ENCODE measurements at places on chromosomes 1 and 21.

DNA sequence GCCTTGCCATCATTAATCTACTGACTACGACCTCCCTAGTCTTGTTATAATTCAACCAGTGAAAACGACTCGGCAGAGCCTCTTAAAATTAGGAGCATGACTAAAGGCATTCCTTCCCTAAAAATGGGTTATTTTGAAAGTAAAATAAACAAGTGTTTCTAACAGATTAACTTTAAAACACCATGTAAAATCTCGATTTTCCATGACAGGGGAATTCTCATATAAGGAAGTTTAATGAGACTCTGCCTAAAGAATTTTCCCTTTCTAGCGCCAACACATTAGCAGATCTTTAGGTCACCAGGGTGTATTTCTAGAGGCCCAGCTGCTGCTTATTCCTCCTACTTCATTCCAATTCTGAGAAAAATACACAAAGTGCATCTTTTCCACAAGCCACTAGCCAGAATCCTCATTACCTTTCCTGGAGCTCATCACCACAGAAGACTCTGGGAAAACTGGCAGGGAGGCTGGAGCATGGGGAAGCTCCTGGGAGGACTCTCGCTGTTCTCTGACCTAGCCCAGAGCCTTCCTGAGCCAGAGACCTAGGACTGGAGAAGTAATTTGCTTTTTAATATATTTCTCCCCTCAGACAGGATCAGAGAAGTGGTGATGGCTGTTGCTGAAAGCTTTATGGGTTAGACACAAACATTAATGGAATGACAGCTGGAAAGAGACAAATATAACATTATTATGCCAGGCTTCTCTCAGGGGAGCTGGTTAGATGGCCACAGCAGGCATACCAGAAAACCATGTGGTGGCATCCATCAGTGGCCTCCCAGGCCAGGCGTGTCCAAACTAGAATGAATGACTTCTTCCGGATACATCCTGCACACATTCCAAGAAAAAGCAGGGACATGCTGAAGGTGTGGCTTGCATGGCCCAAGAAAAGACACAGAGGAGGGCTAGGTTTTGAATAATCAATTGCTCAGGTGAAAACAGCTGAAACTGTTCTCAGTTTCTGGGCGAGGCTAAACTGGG lies 63.6 kb upstream of the CTTNBP2NL start:
- peak; percentile 58 for DNase-seq
- H3K4me1 ChIP-seq = no peaks in the 10 kb centered on the region
- no peak overlapping the region for H3K4me3 ChIP-seq
- peak overlapping the region; percentile 77 for H3K27ac ChIP-seq

GRCh38 chr1:153774780-153775457 lies at the start of gene SLC27A3:
Gene SLC27A3, plus strand, starts transcription at chr1:153775407. Its CDS starts 91 bp downstream, at chr1:153775498.
- no peaks in the 10 kb centered on the region for H3K27me3 ChIP-seq
- no peaks in the 10 kb centered on the region for H3K36me3 ChIP-seq
- peak; percentile 73 for DNase-seq
- H3K4me1 ChIP-seq = peaks cover 21% of the 10 kb centered on the region

DNA sequence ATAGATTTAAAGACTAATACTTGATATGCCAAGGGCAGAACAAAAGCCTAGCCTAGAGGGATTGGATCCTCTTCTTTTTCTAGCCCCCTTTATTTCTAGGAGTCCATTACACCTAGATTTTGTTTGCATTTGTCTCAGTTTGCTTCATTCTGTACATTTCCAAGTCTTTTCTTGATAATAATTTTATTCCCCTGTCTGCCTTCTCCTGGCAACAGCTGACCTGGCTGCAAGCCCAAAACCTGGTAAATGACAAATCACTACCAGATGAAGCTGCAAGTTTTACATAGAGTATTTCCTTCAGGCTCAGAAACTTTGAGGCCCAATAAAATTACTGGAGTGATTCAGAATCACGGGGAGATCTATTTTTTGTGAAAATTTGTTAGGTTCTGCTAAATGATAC lies 36.5 kb upstream of the LHX8 start:
- no peaks in the 10 kb centered on the region for H3K36me3 ChIP-seq
- no peaks in the 10 kb centered on the region for H3K4me1 ChIP-seq
- DNase-seq = no peak
- H3K27me3 ChIP-seq = no peaks in the 10 kb centered on the region
- no peak overlapping the region for H3K4me3 ChIP-seq

DNA sequence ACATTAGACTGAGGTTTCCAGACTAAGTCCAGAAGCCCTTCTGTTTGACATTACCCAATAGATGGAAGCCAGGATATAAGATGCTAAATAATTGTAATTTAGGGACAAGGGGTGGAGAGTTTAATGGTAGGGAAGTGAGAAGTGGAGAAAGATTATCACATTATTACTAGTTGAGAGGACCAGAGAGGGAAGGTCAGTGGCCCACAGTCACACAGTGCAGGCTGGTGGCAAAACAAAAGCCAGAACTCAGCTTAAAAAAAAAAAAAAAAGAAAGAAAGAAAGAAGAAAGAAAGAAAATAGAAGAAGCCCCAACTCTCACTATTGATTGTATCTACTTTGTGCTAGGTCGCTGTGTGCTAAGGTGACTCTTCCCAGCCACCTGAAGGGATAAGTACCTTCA lies 41.6 kb upstream of the WNT4 start:
- no peak for DNase-seq
- H3K36me3 ChIP-seq = no peaks in the 10 kb centered on the region
- no peak overlapping the region for H3K4me3 ChIP-seq
- no peaks in the 10 kb centered on the region for H3K4me1 ChIP-seq
- no peak overlapping the region for H3K27ac ChIP-seq
- no peaks in the 10 kb centered on the region for H3K27me3 ChIP-seq

GRCh38 chr1:54791880-54792522 lies 9.1 kb downstream of the TTC22 start:
- no peaks in the 10 kb centered on the region for H3K27me3 ChIP-seq
- H3K27ac ChIP-seq = no peak overlapping the region
- H3K4me1 ChIP-seq = peaks cover 5% of the 10 kb centered on the region
- H3K4me3 ChIP-seq = no peak overlapping the region
- no peaks in the 10 kb centered on the region for H3K36me3 ChIP-seq

GRCh38 chr1:71948561-71948960 lies 333.8 kb downstream of the NEGR1 start:
- no peak overlapping the region for H3K27ac ChIP-seq
- H3K27me3 ChIP-seq = no peaks in the 10 kb centered on the region
- H3K36me3 ChIP-seq = no peaks in the 10 kb centered on the region
- DNase-seq = no peak
- H3K4me1 ChIP-seq = no peaks in the 10 kb centered on the region
- no peak overlapping the region for H3K4me3 ChIP-seq

- no peaks in the 10 kb centered on the region for H3K36me3 ChIP-seq
- no peak overlapping the region for H3K27ac ChIP-seq
- no peaks in the 10 kb centered on the region for H3K4me1 ChIP-seq
Measured at GRCh38 chr1:50665413-50665812, 242.2 kb upstream of the DMRTA2 start.

- H3K36me3 ChIP-seq = no peaks in the 10 kb centered on the region
- no peak for DNase-seq
- H3K4me3 ChIP-seq = no peak overlapping the region
- no peaks in the 10 kb centered on the region for H3K27me3 ChIP-seq
- no peaks in the 10 kb centered on the region for H3K4me1 ChIP-seq
- H3K27ac ChIP-seq = no peak overlapping the region
Measured at GRCh38 chr1:87464022-87464490, 135.4 kb downstream of the LMO4 start.

DNA sequence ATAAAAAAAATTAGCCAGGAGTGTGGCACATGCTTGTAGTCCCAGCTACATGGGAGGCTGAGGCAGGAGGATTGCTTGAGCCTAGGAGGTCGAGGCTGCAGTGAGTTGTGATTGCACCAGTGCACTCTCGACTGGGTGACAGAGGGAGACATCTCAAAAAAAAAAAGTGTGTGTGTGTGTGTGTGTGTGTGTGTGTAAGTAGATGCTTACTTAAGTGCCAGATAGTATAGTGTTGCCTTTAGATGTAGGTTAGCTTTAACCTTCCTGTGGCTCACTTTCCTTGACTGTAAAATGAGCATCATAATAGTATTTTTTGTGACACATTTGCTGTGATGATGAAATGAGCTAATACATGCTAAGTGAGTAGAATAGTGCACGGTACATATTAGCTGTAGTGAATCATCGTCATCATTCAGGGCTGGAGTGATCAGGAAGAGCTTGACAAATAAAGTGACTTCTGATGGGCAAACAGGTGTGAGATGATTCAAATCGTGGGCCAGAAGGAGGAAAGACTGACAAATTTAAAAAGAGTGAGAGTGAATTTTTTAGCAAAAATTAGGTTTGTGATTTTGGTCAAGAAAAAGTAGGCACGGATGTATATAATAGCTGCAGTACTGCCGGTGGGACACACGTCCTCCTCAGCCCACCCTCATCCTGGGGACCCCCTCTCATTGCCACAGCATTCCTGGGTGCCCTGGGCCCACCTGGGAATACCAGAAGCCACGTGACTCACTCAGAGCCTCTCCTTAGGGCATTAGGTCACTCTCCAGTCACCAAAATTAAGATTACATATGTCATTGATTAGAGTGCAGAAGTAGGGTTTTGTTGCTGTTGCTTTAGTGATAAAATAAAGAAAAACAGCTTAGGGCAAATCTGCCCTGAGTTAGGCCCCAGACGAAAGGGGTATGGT lies 33.9 kb downstream of the EIF2D start:
- no peak overlapping the region for H3K27ac ChIP-seq
- no peaks in the 10 kb centered on the region for H3K27me3 ChIP-seq
- no peaks in the 10 kb centered on the region for H3K4me1 ChIP-seq
- H3K4me3 ChIP-seq = no peak overlapping the region
- no peak for DNase-seq

- no peaks in the 10 kb centered on the region for H3K36me3 ChIP-seq
- no peak for DNase-seq
- no peak overlapping the region for H3K4me3 ChIP-seq
- H3K4me1 ChIP-seq = no peaks in the 10 kb centered on the region
- H3K27ac ChIP-seq = no peak overlapping the region
Measured at GRCh38 chr21:34802180-34802899, 133.5 kb downstream of the CLIC6 start.

GRCh38 chr1:163824490-163824889 lies 502.7 kb downstream of the NUF2 start:
- H3K27me3 ChIP-seq = no peaks in the 10 kb centered on the region
- DNase-seq = no peak
- H3K4me1 ChIP-seq = no peaks in the 10 kb centered on the region
- no peak overlapping the region for H3K4me3 ChIP-seq
- no peaks in the 10 kb centered on the region for H3K36me3 ChIP-seq
- no peak overlapping the region for H3K27ac ChIP-seq

GRCh38 chr1:56297904-56298303 lies 281.5 kb downstream of the PLPP3 start:
- no peaks in the 10 kb centered on the region for H3K4me1 ChIP-seq
- no peak overlapping the region for H3K27ac ChIP-seq
- H3K36me3 ChIP-seq = no peaks in the 10 kb centered on the region
- no peak for DNase-seq

DNA sequence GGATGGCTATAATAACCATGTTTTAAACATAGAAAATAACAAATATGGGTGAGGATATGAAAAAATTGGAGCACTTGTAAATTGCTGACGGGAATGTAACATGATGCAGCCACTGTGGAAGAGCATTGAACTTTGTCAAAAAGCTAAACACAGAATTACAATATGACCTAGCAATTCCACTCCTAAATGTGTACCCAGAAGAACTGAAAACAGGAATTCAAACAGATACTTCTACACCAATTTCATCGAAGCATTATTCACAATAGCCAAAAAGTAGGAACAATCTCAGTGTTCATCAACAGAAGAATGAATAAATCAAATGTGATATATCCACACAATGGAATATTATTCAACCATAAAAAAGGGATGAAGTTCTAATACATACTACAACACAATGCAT lies 32.7 kb upstream of the COA6 start:
- DNase-seq = no peak
- no peaks in the 10 kb centered on the region for H3K4me1 ChIP-seq
- no peak overlapping the region for H3K27ac ChIP-seq
- no peaks in the 10 kb centered on the region for H3K36me3 ChIP-seq
- no peaks in the 10 kb centered on the region for H3K27me3 ChIP-seq
- no peak overlapping the region for H3K4me3 ChIP-seq

DNA sequence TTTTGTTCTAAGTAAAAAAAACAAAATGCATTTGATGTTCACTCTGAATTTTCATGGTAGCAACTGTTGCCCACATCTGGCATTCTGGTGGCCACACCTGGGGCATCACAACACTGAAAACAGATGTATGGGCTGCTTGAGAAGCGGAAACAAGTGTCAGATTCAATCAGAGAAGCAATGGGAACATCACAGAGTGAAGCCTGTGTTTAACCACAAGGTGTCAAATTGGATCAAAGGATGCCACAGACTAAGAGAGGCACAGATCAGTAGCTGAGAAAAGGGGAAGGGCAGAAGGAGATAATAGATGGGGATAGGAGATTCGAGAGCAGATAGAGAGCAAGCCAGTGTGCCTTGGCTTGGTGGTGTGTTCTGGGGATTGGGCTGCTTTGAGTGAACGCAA lies 49.8 kb upstream of the MTF2 start:
- no peaks in the 10 kb centered on the region for H3K4me1 ChIP-seq
- H3K27me3 ChIP-seq = no peaks in the 10 kb centered on the region
- no peak for DNase-seq
- H3K27ac ChIP-seq = no peak overlapping the region
- H3K4me3 ChIP-seq = no peak overlapping the region

DNA sequence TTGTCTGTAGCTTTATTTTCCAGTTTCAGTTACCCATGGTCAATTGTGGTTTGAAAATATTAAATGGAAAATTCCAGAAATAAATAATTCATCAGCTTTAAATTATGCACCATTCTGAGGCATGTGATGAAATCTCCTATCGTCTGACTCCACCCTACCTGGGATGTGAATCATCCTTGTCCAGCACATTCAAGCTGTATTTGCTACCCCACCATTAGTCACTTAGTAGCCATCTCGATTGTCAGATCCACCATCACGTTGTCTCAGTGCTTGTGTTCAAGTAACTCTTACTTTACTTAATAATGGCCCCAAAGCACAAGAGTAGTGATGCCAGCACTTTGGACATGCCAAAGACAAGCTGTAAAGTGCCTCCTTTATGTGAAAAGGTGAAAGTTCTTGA lies 4.0 kb downstream of the STPG1 start:
- no peaks in the 10 kb centered on the region for H3K36me3 ChIP-seq
- H3K27me3 ChIP-seq = no peaks in the 10 kb centered on the region
- H3K4me3 ChIP-seq = no peak overlapping the region
- no peak overlapping the region for H3K27ac ChIP-seq
- no peaks in the 10 kb centered on the region for H3K4me1 ChIP-seq
- DNase-seq = no peak

- no peak overlapping the region for H3K4me3 ChIP-seq
- DNase-seq = no peak
- H3K27ac ChIP-seq = no peak overlapping the region
- no peaks in the 10 kb centered on the region for H3K4me1 ChIP-seq
- H3K36me3 ChIP-seq = no peaks in the 10 kb centered on the region
Measured at GRCh38 chr1:53430261-53430660, 28.9 kb upstream of the DMRTB1 start.

GRCh38 chr1:77347646-77348045 lies 65.8 kb downstream of the AK5 start:
- H3K36me3 ChIP-seq = no peaks in the 10 kb centered on the region
- H3K27ac ChIP-seq = no peak overlapping the region
- H3K4me1 ChIP-seq = no peaks in the 10 kb centered on the region
- no peaks in the 10 kb centered on the region for H3K27me3 ChIP-seq
- no peak overlapping the region for H3K4me3 ChIP-seq

GRCh38 chr1:80075351-80075750 lies 1068.8 kb upstream of the ADGRL4 start:
- no peaks in the 10 kb centered on the region for H3K27me3 ChIP-seq
- H3K4me3 ChIP-seq = no peak overlapping the region
- H3K36me3 ChIP-seq = no peaks in the 10 kb centered on the region
- DNase-seq = no peak
- no peak overlapping the region for H3K27ac ChIP-seq
